ENCODE measurements at places on chromosomes 6 and 20.
A peak's percentile ranks its signal among the peaks of the same experiment; 100 is the strongest.

DNA sequence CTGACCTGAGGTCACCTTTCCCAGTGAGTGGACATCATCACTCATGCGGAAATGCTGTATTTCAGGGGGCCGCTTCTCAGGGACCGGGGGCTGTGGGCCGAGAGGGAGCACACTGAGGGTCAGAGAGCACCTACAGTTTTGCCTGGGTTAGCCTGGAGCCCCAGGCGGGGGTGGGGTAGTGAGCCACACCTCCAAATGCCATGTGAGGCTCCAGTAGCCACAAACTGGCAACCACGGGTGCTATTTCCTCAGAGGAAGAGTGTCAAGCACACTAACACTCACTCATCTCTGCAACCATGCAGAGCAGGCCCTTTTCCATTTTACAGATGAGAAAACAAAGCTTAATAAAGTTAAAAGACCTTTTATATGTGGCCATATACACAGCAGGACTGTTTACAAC, 4.7 kb downstream of the EHMT2 start:
- no peak for DNase-seq

GRCh38 chr20:1874450-1875182, 20.6 kb upstream of the SIRPA start:
- no peak for DNase-seq

GRCh38 chr6:89145091-89145955, 532 bp upstream of the PM20D2 start:
- DNase-seq: no peak

- no peak for DNase-seq
These were observed 238.8 kb downstream of the HIVEP2 start for GRCh38 chr6:142706210-142706609.

GRCh38 chr20:45011108-45011526, 44.8 kb downstream of the STK4 start:
- DNase-seq: peak; percentile 59

- DNase-seq: no peak
These were observed 1.3 kb upstream of the LRRC1 start for GRCh38 chr6:53793318-53794136.

DNA sequence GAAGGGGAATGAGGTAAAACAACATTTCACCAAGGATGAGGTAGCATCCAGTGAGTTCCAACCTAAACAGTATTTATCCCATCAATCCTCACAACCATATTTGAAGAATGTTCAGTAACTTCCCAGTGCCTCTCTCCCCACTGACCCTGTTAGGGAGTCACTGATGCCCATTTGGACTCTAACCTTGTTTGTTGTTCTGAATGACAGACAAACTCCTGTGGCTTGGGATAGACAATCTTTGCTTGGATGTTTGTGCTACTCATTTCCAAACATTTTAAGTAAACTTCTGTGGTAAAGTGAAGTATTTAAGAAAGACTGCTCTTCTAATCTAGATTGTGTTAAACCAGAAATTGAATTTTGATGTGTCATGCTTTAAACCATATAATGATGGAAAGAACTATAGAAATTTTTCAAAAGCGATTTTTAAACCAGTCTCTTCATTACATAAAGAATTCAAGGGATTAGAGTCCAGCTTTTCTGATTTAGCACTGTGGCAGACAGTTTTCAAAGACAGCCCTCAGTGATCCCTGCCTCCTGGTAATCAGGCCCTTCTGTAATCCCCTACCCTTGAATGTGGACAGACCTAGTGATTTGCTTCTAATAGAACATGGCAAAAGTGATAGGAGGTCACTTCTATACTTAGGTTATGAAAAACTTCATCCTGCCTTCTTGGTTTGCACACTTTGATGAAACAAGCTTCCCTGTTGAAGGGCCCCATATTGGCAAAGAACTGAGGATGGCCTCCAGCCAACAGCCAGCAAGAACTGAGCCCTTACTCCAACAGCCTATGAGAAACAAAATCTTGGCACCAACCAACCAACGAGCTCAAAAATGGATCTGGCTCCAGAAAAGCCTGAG, 191.6 kb downstream of the DST start:
- DNase-seq: no peak

GRCh38 chr6:73394577-73395354, at the start of gene DDX43:
Gene DDX43, plus strand, starts transcription at chr6:73394828. Its CDS starts 78 bp downstream, at chr6:73394906.
- peak; percentile 6 for DNase-seq

GRCh38 chr6:37648465-37649330, 49.0 kb downstream of the MDGA1 start:
- DNase-seq: peak; percentile 17

- DNase-seq: no peak
These were observed 504.0 kb upstream of the ARID1B start for GRCh38 chr6:156273065-156273711.

DNA sequence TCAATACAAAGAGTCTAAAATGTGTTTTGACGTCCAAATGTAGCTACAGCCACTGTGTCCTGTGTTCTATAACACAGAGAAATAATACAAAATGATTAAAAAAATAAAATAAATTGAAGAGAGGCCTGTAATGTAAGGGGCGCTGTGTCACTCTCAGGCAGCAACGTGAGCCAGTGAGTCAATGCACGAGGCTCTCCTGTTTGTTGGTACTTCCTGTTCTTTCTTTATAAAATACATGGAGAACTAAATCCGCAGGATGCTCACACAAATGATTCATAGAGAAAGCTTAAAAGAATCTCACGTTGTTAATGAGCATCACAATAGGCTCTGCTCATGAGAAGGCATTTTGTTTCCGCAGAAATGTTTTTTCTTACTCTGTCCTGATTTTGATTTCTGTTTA, 635.0 kb upstream of the AGPAT4 start:
- DNase-seq: no peak

- DNase-seq: no peak
These were observed 32.1 kb downstream of the PREX1 start for GRCh38 chr20:48795732-48796131.

DNA sequence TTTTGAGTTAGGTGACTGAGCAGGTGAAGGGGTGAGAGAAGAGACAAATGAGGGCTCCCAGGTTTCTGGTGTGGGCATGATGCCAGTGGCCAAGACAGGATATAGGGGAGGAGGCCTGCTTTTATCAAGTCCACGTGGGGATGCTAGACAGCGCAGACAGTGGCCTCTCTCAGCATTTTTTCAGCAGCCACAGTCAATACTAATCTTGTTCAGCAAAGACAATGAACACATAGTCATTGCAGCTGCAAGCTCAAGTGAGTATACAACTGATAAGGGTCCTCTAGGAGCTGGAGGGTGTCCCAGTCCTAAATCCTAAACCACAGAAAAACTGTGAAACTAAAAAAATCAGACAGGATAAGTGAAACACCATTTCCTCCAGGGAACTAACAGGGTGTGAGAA, 48.6 kb downstream of the UQCC1 start:
- DNase-seq: no peak

DNA sequence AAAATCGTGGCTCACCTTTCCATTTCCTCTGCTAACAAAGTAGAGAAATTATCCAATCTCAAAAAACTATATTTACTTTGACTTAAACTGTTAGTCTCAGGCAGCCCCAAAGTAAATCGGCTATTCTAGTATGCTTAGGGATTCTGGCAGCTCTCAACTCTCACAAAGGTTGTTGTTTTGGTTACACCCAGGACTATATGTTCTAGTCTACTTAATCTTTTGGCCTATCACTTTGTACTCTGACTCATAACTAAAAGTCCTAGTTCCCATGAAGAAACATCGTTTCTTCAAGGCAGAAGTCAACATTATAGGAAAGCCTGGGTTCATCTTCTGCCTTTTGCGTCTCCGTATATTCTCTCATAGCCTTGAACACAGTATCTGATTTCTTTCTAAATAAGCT, 42.3 kb downstream of the MYLK4 start:
- no peak for DNase-seq

- DNase-seq: peak; percentile 30
These were observed 116.5 kb upstream of the ESR1 start for GRCh38 chr6:151690768-151691562.

DNA sequence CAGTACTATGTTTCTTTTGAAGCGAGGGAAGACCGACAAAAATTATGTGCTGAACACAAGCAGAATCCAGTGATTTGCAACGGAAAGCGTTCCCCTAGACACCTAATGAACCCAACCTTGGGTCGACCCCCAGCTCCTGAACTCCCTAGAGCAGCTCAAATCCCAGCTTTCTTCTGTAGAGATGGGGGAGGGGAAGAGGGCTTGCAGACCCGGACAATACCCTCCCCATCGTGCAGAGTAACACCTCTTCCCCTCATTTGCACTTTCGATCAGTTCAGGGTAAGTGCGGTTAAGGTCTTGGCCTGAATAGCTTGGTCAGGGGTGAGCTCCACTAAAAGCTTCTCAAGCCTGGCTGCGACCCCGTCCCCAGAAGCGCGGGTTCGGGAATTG, 404 bp downstream of the CEP162 start:
- DNase-seq: no peak

Data from AG08395 (cell line).